AG08395 (cell line): ENCODE measurements at places on chromosomes 16 and 17.

GRCh38 chr16:17512636-17513220 lies 42.0 kb upstream of the XYLT1 start:
- peak; percentile 50 for DNase-seq

- DNase-seq: no peak
Observed at GRCh38 chr17:57494443-57494842, 238.1 kb downstream of the MSI2 start.

GRCh38 chr16:55324285-55325079 lies 479 bp downstream of the IRX6 start:
- DNase-seq: no peak

DNA sequence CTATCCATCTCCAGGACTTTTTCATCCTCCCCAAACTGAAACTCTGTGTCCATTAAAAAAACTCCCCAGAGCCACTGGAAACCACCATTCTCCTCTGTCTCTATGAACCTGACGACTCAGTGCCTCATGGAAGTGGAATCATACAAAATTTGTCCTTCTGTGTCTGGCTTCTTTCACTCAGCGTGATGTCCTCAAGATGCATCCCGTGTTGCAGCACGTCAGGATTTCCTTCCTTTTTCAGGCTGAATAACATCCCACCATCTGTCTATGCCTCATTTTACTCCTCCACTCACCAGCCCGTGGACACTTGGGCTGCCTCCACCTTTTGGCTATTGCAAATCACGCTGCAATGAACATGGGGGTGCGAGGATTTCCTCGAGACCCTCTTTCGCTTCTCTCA lies 12.6 kb upstream of the ALDH3A1 start:
- DNase-seq: no peak

- peak; percentile 63 for DNase-seq
Observed at GRCh38 chr17:58200024-58200633, 7.6 kb downstream of the EPX start.

GRCh38 chr16:66287416-66287815 lies 79.1 kb upstream of the CDH5 start:
- no peak for DNase-seq

- DNase-seq: no peak
Observed at GRCh38 chr17:77879226-77879895, 79.1 kb upstream of the TNRC6C start.

GRCh38 chr16:63998-64913 lies 8.2 kb downstream of the RHBDF1 start:
- no peak for DNase-seq

GRCh38 chr17:51387582-51387981 lies 127.2 kb downstream of the UTP18 start:
- DNase-seq: no peak

- DNase-seq: no peak
Observed at GRCh38 chr17:19651451-19652238, 3.1 kb downstream of the ALDH3A2 start.

- DNase-seq: peak; percentile 70
Observed at GRCh38 chr16:21277927-21278706, at the start of gene CRYM. TSS of gene CRYM (minus strand) at chr16:21278290. CDS start at chr16:21278251, 39 bp downstream.

- no peak for DNase-seq
Observed at GRCh38 chr16:62565706-62566105, 529.5 kb upstream of the CDH8 start.

DNA sequence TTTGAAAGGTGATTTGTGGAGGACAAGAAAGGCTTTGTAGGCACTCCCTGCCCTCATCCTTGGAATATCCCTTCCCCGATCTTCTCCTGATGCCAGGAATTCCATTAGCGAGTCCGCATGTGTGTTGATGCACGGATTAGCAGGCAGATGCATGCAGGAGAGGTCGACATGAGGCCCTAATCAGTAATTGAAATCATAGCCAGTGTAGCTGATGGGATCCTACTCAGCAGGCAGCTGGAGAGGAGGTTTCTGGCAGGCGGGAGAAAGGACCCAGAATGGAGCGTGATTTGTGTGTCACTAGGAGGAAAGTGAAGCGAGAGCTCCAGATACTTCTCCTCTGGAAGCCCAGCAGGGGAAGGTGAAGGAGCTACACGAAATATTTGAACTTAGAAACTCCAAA lies 196.3 kb upstream of the CDH11 start:
- no peak for DNase-seq

DNA sequence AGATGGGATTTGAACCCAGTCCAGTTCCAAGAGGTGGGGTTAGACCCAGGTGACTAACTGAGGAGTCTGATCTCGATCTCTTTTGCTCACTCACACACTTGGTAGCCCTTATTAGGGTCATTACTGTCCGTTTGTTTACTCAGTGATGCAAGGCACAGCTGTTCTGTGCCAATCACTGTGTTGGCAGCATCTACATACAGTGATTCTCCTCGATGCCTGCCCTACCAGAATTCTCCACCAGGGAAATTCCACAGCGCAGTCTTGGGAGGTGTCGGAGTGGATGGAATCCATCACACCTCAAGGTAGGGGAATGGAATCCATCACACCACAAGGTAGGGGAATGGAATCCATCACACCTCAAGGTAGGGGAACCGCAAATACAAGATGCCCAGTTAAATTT lies 279.6 kb downstream of the MAF start:
- no peak for DNase-seq

GRCh38 chr17:68809148-68809547 lies 146.0 kb downstream of the ABCA8 start:
- DNase-seq: no peak

DNA sequence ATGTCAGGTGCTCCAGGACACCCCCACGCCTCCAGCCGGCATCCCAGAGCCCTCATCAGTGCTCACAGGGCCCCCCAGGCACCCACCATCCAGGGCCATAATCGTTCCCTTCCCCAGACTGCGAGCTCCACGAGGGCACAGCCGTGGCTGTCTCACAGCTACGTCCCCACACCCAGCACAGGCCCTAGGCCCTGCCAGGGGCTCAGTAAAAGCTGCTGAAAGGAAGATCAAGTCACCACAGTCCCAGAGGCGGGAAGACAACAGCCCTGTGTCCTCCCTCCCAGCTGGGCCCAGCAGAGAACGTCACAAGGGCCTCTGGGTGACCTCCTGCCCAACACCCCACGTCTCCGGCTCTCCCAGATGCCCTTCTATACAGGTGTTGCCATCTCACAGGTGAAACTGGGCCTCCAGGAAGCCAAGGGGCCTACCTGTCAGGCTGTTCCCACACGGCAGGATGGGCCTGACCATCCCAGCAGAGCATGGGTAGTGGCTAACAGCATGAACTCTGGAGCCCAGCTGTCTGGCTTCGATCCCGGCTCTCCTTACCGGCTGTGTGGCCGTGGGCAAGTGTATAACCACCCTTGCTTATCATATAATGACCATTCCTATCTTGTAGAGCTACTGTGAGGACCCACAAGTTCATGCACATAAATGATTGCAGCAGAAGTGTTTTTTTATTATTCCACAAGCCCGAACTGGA lies 17.9 kb downstream of the ARL2BP start:
- DNase-seq: no peak

DNA sequence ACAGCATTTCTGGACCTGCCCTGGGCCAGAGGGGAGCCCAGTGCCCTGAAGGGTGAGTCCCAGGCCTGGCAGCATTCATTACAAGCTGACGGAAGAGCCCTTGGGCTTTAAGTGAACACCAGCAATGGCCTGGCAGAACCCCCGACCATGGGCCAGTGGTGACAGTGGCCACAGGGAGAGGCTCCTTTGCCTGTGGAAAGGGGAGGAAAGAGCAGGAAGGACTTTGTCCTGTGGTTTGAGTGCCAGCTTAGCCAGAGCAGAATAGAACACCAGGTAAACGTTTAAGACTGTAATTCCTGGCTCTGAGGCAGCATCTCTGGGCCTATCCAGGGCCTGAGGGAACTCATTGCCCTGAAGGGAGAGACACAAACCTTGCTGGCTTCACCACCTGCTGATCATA lies 34.3 kb upstream of the ATP2C2 start:
- DNase-seq: no peak

- no peak for DNase-seq
Observed at GRCh38 chr16:53291757-53292392, 142.4 kb upstream of the RBL2 start.

- no peak for DNase-seq
Observed at GRCh38 chr16:89693289-89693731, 6.8 kb downstream of the CDK10 start.

DNA sequence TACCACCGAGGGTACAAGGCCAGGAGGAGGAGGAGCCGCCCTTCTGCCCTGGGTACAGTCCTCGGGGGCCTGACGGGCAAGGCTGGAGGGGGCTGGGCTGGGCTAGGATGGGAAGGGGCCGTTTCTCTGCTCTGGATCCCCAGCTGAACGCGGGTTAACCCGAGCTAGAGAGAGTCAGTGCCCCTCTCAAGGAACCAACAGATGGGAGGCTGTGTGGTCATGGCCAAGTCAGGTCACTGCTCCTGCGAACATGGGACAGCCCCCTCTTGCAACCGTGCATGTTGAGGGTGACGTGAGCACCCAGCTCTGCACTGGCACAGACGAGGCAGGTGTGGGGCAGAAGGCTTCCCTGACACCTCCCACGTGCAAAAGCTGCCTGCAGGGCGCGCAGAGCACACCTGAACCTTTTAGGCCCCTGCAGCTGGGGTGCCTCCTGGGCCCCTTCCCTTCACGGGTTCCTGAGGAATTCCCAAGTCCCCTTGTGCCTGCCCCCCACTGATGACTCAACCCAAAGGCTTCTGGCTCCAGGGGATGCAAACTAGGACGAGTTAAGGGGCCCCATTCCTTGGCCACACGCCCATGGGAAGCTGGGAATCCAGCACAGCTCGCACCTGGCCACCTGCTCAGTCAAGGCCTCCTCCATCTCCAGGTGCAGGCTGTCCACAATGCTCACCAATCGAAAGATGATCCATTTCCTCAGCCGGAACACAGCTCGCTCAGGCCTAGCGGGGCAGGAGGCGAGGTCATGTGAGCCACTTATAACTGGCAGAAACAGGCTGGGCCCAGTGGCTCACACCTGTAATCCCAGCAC lies 6.3 kb downstream of the MYBBP1A start:
- no peak for DNase-seq

- no peak for DNase-seq
Observed at GRCh38 chr16:68436581-68436980, 11.7 kb downstream of the SMPD3 start.

- DNase-seq: peak; percentile 38
Observed at GRCh38 chr16:72467157-72467759, 295.3 kb upstream of the PMFBP1 start.

- DNase-seq: peak; percentile 46
Observed at GRCh38 chr17:60231691-60232090, 81.9 kb downstream of the CA4 start.

DNA sequence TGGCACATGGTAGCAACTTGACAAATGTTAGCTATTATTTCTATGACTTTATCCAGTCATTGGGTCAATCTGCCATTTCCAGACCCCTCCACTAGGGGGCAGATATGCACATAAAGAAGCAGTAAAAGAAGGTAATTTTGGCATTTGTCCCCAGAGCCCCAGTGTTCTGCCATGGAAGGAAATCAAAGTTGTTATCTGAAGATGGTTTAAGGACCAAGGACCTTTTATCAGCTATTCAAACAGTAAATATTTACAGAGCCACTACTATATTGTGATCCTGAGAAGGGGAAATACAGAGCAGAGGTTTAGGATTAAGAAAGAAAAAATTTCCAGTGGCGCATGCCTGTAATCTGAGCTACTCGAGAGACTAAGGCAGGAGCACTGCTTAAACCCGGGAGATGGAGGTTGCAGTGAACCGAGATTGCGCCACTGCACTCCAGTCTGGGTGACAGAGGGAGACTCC lies 20.0 kb downstream of the TRAF4 start:
- peak; percentile 76 for DNase-seq
